ENCODE measurements at places on chromosomes 1 and 21.

GRCh38 chr1:48190881-48191280 is 31.6 kb upstream of the SLC5A9 start:
- DNase-seq = no peak

DNA sequence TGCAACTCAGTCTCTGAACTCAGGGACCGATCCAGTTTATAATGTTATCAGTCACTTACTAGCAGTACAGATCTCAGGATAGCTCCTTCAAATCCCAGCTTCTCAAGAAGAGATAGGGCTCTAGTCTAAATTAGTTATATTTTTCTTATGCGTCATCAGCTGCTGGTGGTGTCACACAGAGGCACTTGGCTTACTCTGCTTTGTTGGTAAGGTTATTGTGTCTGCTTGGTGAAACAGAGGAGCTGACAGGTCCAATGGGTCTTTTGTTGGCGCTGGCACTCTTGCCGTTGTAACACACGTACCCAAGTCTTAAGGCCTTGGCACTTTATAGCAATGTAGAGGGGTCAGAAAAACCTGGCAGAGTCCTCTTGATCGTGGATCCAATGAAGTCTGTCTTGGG is 12.2 kb downstream of the TOR1AIP2 start:
- DNase-seq = no peak

DNA sequence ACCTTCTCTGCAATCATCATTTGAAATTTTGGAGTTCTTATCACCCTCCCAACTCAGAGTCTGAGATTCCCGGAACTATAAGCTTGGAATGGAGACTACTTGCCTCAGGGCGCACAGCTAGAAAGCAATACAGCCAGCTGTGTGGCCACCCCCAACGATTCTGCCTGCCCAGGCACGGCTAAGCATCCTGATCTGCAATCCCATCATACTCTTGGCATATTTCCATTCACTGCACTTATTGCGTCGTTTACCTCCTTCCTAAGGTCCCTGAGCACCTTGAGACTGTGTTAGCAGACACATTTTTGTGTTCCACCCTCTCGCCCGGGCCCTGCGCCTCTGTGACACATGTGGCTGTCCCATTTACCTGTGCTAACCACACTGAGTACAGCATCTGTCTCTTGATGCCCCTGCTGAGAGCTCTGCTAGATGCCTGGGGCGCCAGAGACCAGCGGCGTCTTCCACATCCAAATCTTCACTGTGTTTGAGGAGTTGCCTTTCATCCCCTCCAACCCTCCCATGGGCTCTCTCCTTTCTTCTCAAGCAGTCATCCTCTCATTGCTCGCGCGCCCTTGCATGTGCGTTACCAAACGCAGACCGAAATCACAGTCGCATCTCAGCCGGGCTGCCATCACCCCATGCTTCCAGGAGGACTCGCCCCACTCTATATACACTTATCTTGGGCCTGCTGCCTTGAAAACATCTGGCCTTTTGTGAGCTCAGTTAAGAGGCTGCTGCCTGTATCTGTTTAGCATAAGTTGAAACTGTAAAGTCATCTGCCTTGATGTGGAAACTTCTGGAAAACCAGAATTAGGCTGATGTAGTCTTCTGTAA is 3.5 kb upstream of the CLDN19 start:
- DNase-seq = no peak

DNA sequence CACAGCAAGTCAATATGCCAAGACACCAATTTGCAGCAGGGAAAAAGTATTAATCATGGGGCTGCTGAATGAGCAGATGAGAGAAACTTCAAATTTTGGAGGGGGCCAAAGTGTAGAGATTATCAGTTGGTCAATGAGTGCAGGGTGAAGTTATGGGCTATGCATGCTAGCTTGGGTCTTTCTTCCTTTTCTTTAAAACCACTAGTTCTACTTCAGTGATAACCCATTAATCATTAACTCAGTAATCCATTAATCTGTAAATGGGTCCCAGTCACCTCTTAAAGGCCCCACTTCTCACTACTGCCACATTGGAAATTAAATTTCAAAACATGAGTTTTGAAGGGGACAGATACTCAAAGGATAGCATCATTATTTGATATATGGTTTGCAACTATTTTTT is 688.6 kb upstream of the ADGRL4 start:
- DNase-seq = no peak

GRCh38 chr1:178310685-178311105 is 186.1 kb downstream of the CLEC20A start:
- peak; percentile 68 for DNase-seq
